ENCODE measurements at places on chromosomes 6 and 20.

GRCh38 chr6:27312146-27312949 is at the start of gene POM121L2:
POM121L2 (minus strand) TSS chr6:27312273; CDS start chr6:27312170, 103 bp downstream.
- DNase-seq = no peak

DNA sequence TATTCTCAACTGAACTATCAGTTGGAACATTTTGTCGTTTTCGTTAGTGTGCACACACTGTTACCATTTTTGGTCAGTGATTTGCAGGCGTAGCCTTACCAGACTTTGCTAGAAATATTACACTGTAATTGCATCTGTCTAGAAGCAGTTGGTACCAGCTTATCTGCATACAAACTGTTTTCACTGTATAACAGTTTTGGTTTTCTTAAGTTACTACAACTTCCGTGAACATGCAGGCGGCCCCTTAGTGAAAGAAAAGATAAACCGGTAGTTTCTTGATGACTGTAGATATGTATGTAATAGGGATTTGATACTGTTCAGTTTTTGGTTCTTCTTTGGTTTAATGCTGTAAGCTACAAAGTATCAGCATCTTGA is 1.3 kb downstream of the DSTN start:
- DNase-seq = no peak

- DNase-seq = no peak
Measured at GRCh38 chr20:56558968-56559367, 25.9 kb downstream of the FAM209B start.

DNA sequence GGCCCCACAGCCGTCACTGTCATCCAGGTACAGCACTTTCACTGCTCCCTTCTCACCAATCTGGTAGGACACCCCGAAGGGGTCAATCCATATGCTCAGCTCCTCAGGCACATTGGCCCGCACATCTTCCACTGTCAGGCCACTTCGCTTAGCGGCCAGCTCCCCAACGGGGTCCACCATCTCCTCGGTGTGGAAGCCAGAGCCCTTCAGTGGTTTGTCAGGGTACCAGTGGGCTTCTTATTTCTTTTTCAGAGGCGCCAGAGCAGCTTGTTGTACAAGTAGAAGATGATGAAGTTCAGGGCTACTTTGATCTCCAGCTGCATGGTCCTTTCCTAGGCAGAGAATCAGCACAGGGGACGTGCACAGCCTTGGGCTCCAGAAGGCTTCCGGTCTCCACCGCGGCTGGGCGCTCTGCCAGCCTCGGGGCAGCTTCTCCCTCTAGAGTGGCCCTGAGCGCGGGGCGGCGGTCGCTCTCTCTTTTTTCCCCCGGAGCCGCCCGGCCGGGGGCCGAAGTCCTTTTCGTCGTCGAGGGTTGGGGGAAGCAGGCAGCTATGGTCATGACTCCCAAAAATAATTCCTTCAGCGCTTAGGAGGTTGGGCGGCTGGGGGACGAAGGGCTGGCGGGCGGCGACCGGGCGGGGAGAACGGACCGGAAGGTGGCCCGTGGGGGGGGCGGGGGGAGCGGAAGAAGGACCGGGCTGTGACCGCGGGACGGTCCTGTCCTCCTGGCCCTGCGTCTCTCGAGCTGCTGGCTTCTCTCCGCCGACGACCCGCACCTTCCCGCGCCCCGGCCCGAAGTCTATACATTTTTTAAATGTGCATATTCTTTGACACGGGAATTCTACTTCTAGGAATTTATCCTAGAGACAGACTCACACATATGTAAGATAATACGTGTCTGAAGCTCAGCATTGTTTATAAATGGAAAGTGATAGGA is 6.5 kb upstream of the ZSCAN9 start:
- DNase-seq = peak; percentile 88

- DNase-seq = no peak
Measured at GRCh38 chr6:20058912-20059311, 153.4 kb downstream of the MBOAT1 start.

DNA sequence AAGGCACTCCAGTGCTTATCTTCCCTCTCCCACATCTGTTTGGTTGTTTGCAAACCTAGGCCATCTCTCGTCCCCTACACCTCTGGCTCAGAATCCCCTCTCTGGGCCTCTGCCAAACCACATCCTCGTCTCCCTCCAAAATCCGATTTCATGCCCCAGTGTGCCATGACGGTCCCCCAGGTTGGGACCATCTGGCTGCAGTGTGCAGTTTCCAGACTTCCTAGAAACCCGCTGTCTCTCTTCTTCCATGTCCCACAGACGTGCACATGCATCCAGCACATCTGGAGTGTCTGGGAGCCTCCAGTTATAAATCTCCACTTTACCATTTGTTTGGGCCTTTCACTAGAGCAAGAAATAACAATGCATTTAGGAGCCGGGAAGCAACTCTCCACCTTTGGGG is 316.2 kb downstream of the KIF16B start:
- DNase-seq = no peak

- no peak for DNase-seq
Measured at GRCh38 chr20:11230999-11231398, 557.2 kb upstream of the JAG1 start.

DNA sequence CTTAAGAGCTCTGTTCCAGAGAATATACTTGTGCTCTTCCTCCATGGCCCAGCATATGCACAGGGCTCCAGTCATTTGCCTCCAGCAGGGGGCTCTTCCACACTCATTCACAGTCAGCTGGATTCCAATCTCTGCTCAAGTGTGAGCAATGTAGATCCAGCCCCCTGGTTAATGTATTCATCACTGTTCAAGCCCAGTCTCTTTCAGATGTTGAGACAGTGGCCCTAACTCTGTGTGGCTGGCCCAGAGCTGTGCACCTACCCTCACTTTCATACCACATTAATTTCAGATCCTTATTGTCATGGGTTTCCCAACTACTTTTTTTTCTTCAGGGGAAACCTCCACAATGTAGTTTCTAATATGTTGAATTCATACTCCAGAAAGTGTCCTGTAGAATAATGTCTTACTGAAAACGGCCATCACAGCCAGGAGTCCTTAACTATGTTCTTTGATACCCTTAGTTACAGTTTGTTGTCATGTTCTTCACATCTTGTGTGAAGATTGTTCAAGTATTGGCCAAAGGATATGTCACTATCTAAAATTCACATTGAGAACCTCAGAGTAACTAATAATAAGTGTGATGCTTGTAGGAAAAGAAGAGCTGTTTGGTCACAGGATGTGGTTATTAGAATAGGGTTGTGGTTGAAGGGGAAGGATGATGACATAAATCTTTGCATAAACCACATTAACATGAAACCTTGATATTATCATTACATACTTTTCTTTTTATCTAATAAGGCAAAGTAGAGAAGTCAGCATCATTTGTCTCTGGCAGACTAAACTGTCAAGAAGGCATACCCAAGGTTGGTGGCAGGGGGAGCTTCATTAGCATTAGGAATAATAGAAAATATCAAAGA is 14.4 kb upstream of the HLA-DQA1 start:
- no peak for DNase-seq

GRCh38 chr6:70125602-70126001 is 177.3 kb downstream of the COL9A1 start:
- DNase-seq = no peak

DNA sequence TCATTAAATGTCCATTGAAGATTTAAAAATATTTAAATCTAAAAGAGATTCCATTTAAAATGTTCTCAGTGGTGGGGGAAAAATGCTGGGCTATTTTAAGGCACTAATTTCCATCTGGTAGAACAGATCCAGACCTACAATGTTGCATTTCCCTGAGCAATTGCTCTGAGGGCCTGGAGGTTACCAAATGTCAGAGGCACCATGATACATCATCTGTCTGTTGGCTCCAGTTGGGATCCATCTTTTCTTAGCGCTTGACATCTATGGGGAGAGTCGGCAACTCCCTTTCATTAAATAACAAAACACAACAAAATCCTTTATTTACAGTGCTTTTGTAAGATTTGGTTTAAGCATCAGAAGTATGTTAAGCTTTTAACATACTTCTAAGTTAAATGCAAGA is 224.5 kb downstream of the FOXC1 start:
- no peak for DNase-seq

- DNase-seq = no peak
Measured at GRCh38 chr20:13915284-13915683, 75.1 kb downstream of the SEL1L2 start.

DNA sequence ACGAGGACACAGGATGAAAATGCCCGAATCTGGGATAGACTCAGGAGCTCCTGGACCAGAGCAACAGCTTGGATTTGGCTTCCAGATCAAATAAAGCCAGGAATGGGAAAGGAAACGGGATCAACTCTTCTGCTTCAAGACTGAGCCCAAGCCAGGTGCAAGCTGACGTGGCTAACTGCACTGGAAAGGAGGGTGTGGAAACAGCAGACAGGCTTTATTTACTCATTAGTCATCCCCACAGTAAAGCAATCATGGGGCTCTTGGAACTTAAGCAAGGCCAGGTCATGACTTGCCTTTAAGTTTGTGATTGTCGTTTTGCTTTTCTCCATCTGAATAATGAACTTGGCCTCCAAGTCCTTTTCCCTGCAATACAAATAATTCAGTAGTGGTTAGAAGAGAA is 45.2 kb downstream of the KIF16B start:
- DNase-seq = no peak

DNA sequence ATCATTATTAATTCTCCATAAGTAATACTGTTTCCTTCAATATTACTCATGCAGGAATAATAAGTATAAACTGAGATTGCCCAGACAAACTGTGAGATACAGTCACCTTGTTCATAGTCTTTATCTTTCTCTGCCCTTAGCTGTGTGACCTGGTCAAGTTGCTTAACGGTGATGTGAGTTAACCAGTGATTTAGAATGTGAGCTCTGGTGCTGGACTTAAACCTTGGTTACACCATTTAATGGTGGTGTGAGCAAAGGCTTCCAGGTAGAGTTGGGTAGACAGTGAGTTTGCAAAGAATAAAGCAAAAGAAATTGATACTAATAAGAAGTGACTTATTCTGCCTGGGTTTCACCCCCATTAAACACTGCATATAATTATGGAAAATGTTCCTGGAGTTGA is 86.2 kb upstream of the DEFB112 start:
- no peak for DNase-seq

GRCh38 chr6:15539722-15540270 is 123.0 kb downstream of the DTNBP1 start:
- DNase-seq = no peak

GRCh38 chr6:168183613-168183970 is 104.6 kb upstream of the FRMD1 start:
- no peak for DNase-seq

DNA sequence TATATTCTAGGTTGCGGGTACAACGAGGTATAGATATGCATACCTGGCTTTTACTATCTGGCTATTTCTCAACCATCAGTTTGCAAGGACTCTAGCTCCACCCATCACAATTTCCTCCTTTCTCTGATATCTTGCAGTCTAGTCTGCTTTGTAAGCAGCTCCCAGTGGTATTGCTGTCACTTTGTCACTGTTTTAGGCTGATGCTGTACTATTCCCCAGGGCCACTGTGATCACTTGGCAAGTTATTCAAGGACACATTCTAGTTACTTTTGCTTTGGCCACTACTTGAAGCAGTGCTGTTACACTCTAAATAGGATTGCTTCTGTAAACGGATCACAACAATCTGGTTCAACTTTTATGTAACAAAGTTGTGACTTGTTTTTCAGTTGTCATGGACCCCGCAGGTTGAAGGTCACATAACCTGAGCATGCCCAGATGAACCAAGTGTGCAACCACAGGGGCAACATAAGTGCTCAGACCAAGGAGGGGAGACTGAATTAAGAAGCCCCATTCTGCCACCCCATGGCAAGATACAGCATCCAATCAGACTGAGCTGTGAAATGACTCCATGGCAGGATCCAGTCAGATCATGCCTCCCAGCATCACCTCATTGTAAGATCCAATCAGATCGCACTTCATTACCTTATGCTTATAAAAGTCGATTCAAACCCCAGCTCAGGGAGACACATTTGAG is 588.4 kb upstream of the CITED2 start:
- no peak for DNase-seq

DNA sequence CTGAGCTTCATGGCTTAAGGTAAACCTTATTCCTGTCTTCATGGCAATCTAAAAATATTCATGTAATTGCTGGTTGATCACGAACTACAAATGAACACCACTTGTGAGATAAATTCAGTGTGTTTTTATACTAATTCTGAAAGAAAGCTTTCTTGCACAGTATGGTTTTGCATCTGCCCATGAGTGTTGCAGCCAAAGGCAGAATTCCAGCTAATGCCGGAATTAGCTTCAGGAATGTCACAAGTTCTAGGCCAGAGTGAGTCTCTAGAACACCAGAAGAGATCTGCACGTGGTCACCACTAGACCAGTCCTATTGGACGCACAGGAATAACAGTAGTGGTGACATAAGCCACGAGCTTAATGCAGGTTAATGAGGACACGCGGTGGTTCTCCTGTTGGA is 223.7 kb downstream of the CDH4 start:
- DNase-seq = no peak

GRCh38 chr20:57669632-57670031 is 40.2 kb downstream of the PMEPA1 start:
- DNase-seq = no peak

DNA sequence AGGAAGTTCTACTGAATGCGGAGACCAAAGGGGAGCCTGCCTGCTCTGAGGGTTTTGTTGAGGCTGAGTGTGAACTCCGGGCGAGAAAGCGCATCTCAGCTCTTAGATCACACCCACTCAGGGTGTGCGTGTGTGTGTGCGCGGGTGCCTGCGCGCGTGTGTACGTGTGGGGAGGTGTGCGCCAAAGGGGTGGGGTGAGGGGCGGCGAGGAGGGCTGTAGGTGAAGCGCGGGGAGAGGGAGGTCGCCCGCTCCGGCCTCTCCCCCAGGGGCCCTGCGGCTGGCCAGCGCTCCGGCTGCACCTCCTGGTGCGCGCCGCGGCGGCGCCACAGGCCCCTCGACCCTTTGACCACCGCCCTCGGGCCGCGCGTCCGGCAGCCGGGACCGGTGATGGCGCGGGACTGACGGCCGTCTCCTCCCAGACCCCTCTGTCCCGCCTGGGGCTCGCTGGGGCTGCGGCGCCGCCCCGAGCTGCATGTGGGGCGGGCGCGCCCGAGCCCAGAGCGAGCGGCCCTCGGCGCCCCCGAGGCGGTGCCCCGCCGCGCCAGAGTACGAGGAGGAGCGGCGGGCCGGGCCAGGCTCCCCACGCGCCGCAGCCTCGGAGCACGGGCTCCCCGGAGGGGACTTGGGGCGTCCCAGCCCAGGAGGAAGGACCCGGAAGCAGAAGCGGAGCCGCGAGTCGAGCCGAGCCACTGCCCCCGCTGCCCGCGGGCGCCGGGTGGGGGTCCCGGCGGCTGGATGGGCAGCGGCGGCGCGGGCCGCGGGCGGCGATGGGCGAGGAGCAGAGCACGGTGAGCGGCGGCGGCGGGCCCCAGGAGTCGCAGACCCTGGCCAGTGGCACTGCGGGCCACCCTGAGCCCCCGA is at the start of gene RNF217:
RNF217 (plus strand) TSS at position 661 of the 862 bp plus-strand sequence; CDS start at position 769, 108 bp downstream.
- peak; percentile 73 for DNase-seq

GRCh38 chr6:149948011-149948410 is 6.2 kb downstream of the ULBP2 start:
- DNase-seq = no peak

Data from left ventricle myocardium inferior (tissue), 1 donor.